A172 (cell line): ENCODE measurements at places on chromosomes 7 and 10.

DNA sequence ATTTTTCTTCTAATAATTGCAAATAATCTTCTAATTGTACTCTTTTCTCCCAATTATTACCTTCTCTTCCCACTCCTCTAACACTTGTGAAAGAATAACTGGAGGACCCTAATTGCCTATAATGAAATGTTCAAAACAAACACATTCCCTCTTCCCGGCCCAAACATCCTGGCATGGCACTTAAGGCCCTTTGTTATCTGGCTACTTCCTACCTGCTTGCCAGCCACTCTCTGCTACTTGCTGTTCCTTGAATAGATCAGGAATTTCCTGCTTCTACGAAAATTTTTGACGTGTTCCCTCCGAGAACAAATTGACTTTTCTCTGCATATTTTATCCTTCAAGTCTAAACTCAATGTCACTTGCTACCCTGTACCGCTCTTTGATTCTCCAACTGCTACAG is 56.1 kb upstream of the NOBOX start:
- no peak for DNase-seq

DNA sequence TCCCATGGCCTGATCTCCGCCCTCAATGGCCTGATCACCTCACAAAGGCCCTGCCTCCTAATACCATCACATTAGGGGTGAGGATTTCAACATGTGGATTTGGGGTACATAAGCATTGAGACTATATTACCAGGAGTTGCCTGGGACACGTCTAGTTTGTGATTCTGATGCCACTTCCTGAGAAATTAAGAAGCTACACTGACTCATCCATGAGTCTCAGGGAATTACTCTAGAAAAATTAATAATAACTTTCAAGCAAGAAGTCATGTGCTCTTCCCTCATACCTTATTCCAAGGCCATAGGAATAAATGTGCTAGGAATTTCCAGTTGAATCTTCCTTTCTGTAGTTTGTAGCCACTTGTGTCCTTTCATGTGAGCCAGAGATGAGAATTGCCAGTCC is 519.3 kb upstream of the MKI67 start:
- DNase-seq = no peak

DNA sequence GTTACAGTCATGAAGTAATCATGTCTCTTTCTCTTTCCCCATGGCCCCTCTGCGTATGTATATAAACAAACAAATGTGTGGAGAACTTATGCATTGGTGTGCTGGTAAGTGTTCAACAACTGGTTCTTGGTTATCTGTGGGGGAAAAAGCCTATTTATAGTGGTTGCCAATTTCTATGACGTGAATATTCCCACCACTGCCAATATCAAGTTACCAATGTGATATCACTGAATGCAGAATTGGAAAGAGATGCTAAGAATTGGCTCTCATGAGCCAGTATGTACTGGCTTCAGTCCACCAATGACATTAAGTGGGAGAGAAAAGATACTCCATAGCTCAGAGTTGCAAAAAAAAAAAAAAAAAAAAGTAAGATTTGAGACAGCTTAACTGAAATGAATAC is 399.7 kb downstream of the REEP3 start:
- DNase-seq = no peak

DNA sequence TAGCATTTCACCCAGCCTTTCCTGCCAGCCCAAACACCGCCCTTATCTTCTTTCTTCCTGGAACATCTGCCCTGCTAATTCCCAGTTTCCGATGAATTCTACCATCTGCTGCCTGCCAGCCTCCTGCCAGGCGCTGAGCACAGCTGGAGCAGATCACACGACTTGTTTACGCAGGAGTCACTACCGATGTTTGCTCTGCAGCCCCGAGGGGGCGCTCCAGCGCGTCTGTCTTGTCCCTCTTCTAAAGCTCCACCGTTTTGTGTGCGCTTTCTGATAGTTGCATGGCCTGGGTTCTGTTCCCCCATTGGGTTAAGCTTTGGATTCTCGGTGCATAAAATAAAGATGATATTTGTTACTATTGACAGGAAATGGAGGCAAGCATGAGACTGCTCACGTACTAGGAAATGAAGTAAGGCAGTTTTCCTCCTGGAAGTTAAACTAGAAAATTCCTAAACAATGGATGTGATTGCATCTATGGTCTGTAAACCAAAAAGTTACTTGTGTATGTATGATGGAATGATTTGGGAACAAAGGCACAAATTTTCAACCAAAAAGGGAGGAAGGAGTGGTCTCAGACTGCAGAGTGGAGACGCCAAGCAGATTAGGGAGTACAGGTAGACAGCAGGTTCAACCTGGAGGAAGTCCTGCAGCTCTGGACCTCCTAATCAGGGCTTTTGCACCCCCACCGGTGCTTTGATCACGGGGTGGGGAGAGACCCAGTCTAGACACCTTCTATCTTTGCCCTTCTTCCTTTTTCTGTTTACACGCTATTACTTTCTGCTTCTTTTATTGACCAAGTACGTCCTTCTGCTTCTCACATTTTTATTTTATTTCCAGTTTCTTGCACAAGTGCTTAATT is 2.2 kb upstream of the RBM17 start:
- DNase-seq = peak; percentile 90

- DNase-seq = no peak
Observed at GRCh38 chr7:122951006-122951405, 44.5 kb downstream of the TAS2R16 start.

DNA sequence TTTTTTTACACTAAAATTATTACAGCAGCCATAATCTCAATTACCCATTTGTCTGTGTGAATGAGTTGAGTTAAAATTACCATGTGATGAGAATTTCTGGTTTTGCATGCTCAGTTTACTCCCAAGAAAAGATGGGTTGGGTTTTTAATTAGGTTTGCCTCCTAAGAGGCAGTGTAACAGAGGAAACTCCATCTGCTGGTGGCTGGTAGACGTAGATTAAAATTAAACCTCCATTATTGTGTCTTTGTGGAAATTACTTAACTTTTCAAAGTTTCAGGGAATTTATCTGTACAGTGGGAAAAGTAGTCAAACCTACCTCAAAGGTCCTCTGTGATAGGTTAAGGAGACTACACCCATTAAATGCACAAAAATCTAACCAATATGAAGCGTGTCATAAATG is 954.2 kb downstream of the PCDH15 start:
- no peak for DNase-seq

DNA sequence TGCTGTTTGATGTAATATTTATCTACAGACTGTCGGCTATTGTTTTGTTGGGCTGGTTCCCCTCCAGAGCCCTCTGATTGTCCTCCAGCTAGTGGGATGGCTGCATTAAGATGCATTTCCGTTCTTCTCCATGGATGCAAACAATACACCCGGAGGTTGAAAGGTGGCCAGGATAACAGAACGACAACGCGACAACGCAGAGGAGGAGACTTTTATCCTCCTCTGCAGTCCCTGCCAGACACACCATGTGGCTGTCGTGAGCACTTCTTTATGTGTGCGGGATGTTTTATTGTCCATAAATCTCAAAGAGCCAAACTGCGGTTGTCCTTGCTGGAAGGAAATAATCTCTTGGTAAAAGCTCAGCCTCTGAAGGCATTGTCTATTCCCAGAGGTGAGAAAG is 39.1 kb upstream of the TCERG1L start:
- DNase-seq = no peak

DNA sequence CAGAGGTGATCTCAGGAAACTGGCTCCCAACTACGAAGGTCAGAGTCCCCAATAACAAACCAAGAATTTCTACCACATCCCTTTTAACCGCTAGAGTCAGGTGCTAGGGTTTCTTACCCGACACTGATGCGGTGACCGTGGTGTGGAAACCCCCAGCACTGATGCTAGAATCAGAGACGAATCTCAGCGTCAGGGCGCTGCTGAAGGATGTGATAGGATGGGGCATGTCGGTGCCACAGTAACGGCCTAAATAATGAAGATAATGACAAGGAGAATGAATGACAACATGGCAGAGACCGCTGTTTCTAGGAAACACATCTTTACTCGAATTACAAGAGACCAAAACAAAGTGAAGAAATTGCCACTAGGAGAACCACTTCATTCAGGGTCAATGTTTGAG is 131.1 kb upstream of the RSU1 start:
- DNase-seq = no peak

DNA sequence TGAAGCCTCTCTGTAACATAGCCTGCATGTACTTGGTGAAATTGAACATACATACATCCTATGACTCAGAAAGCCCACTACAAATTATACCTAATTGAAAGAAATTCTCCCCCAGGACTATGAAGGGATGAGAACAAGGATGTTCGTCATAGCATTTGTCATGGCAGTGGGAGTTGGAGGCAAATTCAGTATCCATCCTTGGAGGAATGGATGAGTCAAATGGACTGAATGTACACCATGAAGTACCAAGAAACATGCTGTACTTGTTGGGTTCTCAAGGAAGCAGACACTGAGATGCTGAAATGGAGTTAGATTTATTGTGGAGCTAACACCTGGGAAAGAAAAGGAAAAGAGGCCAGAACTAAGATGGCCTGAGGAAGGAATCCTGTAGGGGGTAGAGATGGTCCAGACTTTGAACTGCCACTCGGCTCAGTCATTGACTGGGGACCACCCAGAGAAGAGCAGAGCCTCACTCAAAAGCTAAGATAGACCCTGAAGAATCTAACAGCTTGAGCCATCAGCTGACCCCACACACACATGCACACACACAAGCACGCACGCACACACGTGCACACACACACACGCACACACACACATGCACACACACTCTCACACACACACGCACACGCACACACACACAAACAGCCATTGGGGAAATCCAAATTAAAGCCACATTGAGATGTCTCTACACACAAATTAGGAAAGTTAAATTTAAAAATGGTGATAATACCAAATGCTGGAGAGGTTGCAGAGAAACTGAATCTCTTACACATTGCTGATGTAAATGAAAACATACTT is 22.3 kb downstream of the AOC1 start:
- no peak for DNase-seq

- no peak for DNase-seq
Observed at GRCh38 chr10:100192350-100192749, 6.5 kb upstream of the ERLIN1 start.

DNA sequence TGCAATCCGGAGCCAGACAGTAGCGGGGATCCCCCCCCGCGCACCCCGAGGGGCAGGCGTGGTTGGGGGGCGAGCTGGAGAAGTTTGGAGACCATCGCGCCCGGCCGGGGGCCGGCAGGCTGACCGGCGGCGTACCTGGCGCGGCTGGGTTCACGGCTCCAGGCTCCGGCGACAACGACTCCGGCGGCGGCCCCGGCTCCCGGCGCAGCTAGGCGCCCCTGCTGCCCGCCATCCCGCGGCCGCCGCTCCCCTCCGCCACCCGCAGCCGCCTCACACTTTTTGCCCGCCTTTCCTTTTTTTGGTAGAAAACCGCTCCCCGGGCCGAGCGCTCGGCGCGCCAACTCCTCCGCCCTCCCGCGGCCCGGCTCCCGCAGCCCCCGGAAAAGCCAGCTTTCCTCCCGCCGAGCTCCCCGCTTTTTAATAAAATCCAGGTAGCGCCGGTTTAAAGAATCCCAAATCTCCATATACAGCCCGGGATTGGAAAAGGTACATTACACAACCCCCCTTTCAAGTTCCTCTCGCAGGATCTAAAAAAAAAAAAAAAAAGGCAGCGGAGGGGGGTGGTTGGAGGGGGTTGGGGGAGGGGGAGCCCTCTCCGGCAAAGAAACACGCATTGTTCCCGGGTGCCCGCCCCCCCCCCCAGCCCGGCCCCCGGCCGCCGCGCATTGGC is at the start of gene TNRC18:
TNRC18 (minus strand) TSS at position 529 of the 670 bp plus-strand sequence. CDS start 2,588 bp downstream, outside the sequence.
- DNase-seq = no peak

- DNase-seq = peak; percentile 84
Observed at GRCh38 chr10:74056050-74056818, 58.3 kb downstream of the VCL start.

GRCh38 chr10:113859261-113859660 is 4.8 kb downstream of the NHLRC2 start:
- no peak for DNase-seq

- peak; percentile 40 for DNase-seq
Observed at GRCh38 chr10:61471491-61471890, 18.3 kb upstream of the TMEM26 start.

- no peak for DNase-seq
Observed at GRCh38 chr7:140908361-140908760, 16.4 kb downstream of the BRAF start.

- no peak for DNase-seq
Observed at GRCh38 chr10:46304062-46304461, 17.3 kb downstream of the ANTXRL start.

GRCh38 chr10:104109908-104110662 is 11.9 kb upstream of the SFR1 start:
- peak; percentile 93 for DNase-seq

- DNase-seq = peak; percentile 91
Observed at GRCh38 chr7:1564603-1565022, 5.2 kb downstream of the PSMG3 start.

- no peak for DNase-seq
Observed at GRCh38 chr7:100079024-100079560, 2.4 kb downstream of the ZNF3 start.

- peak; percentile 38 for DNase-seq
Observed at GRCh38 chr10:54800741-54801421, at the start of gene PCDH15. Gene PCDH15 (minus strand): TSS chr10:54801231. CDS start chr10:54664262, 136,969 bp downstream.

GRCh38 chr7:20343205-20343604 is 12.5 kb downstream of the ITGB8 start:
- DNase-seq = no peak

GRCh38 chr10:80924063-80924952 is 386.6 kb downstream of the SH2D4B start:
- peak; percentile 58 for DNase-seq

- DNase-seq = no peak
Observed at GRCh38 chr7:54560198-54560597, 18.0 kb downstream of the VSTM2A start.

DNA sequence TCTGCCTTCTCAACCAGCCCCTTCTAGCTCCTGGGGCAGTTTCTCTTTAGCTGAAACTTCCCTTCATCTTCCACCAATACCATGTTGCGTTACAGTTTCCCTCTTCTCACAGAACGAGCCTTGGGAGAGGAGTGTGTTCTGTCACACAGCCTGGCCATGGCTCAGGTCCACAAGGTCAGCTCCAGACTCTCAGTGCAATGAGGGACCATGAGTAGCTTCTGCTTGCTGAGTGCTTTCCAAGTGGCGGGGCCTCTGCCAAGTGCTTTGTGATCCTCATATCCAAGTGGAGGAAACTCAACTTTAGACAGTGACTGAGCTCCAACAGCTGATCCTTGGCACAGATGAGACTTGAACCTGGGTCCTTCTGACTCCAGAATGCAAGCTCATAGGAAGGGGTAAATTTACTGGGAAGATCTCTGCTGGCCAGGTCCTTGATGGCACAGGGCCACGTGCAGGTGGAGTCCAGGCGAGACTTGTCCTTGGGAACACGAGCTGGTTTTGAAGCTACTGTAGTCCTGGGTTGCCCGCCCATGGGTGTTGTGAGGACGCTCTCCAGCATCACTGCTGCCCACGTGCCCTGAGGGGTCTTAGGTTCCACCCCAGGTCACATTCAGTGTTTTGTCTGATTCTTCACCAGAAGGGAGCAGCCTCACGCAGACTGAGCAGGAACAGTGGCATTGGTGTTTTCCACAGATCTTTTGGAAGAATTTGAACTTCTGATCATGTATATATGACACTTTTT is 238.0 kb downstream of the EBF3 start:
- no peak for DNase-seq
